ENCODE measurements at places on chromosomes 2 and 18.

DNA sequence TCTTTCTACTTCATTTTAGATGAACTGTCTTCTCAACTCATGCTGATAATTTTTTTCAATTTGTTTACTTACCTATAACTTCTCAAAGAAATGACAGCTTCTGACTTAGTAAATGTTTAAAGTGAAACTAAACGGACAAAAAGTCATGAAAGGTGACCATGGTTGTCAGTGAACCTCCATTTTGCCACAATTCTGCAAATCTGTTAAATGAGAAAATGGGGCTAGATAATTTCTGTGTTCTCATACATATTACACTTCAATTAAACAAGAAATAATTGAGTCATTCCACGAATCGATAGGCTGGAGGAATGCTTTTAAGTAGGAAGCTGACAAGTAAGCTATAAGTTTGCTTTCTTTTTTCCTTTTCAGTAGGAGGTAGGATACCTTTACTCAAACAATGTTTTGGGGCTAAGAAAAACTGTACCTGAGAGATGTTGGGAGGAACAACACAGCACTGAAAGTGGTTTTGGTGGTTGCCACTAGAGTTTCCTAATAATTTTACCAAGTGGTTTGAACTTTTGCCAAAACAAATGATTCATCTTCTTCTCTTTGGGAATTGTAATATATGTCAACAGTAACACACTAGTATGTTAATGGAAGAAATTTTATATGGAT, 17.1 kb downstream of the DYNAP start:
- H3K27ac ChIP-seq = no peak overlapping the region
- H3K27me3 ChIP-seq = no peaks in the 10 kb centered on the region
- peak; percentile 19 for DNase-seq
- H3K4me1 ChIP-seq = peaks cover 6% of the 10 kb centered on the region
- peak overlapping the region; percentile 63 for H3K4me3 ChIP-seq

- DNase-seq = no peak
- no peaks in the 10 kb centered on the region for H3K36me3 ChIP-seq
- no peak overlapping the region for H3K4me3 ChIP-seq
- H3K27me3 ChIP-seq = no peaks in the 10 kb centered on the region
Observed at GRCh38 chr18:9738266-9738969, 30.3 kb downstream of the RAB31 start.

- peak; percentile 54 for DNase-seq
- H3K4me1 ChIP-seq = peaks cover 19% of the 10 kb centered on the region
- no peaks in the 10 kb centered on the region for H3K36me3 ChIP-seq
- no peaks in the 10 kb centered on the region for H3K27me3 ChIP-seq
Observed at GRCh38 chr2:73985308-73986084, 786 bp downstream of the TET3 start.

GRCh38 chr2:109510136-109511028, 103.4 kb downstream of the SEPTIN10 start:
- H3K36me3 ChIP-seq = no peaks in the 10 kb centered on the region
- H3K27me3 ChIP-seq = no peaks in the 10 kb centered on the region
- H3K27ac ChIP-seq = no peak overlapping the region
- H3K4me3 ChIP-seq = no peak overlapping the region
- H3K4me1 ChIP-seq = peaks cover 10% of the 10 kb centered on the region

DNA sequence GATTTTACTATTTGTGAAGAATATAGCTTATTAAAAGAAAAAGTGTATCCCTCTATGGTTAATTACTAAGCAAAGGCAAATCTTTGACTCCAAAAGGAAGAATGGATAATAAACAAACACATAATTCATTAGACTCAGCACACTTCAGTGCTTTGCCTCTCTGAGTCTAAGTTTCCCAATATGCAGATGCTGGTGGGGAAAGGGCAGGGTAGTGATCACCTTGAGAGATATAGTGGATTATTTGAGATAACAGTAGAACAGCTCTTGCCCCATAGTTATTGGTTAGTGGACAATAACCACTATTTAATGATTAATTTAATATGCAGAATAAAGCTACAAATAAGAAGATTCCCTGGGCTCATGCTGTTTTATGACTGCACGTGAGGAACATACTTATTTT, 98.2 kb upstream of the SLC8A1 start:
- no peaks in the 10 kb centered on the region for H3K4me1 ChIP-seq
- H3K4me3 ChIP-seq = no peak overlapping the region
- no peaks in the 10 kb centered on the region for H3K36me3 ChIP-seq
- DNase-seq = no peak

All from GM23248 (cell line).